KG1 (cell line): ENCODE measurements at places on chromosomes 16 and 17.

DNA sequence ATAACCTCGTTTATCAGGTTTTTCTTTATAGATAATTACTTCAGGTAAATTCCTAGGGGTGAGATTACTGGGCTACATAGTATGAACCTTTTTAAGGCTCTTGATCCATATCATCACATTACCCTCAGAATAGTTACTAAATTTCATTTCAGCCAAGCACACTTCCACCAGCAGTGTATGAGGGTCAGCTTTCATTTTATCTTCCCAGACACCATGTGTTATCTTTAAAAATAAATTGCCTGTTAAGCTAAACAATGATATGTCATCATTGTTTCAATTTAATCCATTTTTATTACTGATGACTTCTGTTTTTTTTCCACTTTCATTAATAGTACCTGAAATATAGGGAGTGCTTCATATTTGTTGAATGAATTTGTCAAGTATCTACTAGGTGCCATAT is 33.4 kb downstream of the PRKCA start:
- no peak for DNase-seq

DNA sequence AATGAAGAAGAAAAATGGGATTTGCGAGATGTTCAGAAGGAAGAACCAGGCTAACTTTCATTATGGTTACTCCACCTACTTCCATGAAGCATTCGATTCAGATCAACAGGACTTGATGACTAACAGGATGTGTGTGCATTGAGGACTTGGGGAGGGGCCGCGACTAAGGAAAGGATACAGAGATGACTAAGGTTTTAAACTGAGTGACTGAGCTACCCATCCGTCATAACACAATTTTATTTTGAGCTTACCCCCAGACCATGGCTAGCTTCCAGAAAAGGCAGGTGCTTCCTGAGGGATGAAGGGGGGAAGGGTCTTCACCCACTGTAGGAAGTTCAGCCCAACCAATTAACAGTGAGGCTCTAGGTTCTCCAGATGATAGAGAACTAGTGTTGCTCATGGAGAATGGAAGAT is 2.5 kb upstream of the CDYL2 start:
- DNase-seq: no peak

GRCh38 chr16:83517398-83517797 is 290.4 kb upstream of the HSBP1 start:
- DNase-seq: no peak

- no peak for DNase-seq
These were observed 23.4 kb upstream of the TNRC6C start for GRCh38 chr17:77935121-77935571.

GRCh38 chr16:85168732-85169256 is 56.5 kb upstream of the CIBAR2 start:
- DNase-seq: no peak

DNA sequence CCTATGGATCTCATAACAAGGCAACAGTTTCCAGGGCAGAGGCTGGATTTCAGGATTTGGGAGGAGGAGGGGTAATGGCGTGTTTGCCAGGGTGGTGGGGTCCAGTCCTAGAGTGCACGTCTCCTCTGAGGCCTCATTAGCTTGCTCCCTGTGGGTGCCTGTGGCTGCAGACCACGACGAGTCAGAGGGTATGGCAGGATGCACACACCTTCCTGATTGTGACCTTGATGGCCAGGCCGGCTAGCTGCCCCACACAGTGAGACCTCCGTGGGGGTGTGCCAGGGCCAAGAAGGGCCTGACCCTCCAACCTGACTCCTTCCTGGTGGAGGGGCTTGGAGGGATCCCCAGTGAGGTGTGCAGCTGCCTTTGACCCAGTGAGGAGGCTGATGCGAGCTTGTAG is 4.0 kb upstream of the SMTNL2 start:
- DNase-seq: no peak

DNA sequence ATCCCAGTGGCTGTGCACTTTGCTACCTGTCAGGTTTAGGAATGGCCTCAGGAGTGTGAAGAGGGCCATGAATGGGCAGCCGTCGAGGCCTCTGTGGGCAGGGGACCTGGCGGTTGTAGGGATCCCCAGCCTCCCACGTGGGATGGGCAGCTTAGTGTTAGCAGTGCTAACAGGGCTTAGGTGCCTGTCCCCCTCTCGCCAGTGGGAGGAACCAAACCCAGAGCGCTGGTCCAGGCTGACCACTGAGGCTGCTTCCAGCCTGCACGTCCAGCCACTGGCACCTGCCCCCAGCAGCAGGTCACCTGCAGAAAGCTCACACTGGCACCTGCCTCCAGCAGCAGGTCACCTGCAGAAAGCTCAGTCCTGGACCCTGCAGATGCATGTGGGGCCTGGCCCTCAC is 162.2 kb upstream of the CIBAR2 start:
- no peak for DNase-seq

DNA sequence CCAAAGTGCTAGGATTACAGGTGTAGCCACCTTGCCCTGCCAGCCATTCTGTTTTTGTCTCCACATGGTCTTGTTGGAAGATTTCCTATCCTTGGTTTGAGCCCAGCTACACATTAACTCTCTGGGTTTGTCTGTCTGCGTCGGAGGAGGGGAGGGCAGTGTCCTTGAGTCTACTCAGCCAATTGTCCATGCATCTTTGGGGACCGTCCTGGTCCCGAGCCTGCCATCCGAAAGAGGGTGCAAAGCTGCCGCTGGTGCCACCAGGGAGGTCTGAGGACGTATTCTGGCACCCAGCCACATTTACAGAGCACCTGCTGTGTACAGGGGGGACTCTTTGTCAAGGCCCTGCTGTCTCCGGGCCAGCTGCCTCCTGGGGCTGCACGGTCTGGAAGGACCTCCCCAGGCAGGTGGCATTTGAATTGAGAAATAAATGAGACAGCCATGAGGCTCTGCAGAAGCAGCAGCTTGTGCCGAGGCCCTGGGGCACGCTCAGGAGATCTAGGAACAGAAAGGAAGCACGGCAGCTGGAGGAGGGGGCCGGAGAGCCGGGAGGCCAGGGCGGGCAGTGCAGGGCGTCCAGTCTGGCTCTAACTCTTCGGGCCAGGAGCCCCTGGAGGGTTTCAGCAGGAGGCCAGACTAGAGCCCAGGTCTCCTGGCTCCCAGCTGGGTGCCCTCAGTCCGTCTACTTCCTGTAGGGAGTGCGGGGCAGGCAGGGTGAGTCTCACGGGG is 1.5 kb downstream of the CYBA start:
- DNase-seq: no peak

DNA sequence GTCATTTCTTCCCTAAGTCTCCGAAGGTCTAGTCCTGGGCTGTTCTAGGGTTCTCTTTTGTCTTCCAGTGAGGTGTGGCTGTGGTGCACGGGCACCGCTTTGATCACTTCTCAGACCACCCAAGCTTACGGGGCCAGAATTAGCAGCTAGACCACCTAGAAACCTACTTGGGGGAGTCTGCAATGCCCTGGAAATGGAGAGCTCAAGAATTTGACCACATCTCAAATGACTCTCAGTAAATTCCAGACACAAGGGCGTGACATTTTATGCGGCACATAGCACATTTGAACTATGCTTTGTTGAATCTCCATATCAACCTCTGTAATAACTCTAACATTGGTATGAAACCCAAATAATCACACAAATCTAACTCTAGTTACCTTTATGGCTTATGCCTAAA is 24.9 kb downstream of the TRIM16 start:
- no peak for DNase-seq

GRCh38 chr17:4849011-4849536 is 15.9 kb downstream of the MINK1 start:
- DNase-seq: no peak

GRCh38 chr17:77217566-77217965 is 76.8 kb downstream of the SEC14L1 start:
- no peak for DNase-seq

DNA sequence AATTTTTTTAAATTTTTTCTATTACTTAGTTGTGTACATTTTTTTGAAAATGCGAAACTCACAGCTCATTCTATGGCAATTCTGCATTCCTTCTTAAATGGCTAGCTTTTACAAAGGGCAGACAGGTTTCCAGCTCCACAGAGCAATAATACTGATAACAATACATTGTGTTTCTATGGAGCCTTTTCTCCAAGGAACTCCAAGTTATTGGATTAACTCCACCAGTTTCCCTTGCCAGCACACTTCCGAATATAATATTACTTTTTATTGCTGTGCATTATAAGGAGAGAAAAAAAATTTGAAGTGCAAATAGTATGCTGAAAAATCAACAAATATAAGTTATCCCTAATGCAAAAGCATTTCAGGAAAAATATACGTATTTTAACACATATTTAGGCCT is 127.5 kb upstream of the PSMD7 start:
- no peak for DNase-seq

GRCh38 chr16:78353640-78354275 is 254.3 kb downstream of the WWOX start:
- no peak for DNase-seq
